ENCODE measurements at places on chromosomes 3 and 15.

GRCh38 chr3:197761784-197762183 is 12.1 kb downstream of the FYTTD1 start:
- no peak for DNase-seq

DNA sequence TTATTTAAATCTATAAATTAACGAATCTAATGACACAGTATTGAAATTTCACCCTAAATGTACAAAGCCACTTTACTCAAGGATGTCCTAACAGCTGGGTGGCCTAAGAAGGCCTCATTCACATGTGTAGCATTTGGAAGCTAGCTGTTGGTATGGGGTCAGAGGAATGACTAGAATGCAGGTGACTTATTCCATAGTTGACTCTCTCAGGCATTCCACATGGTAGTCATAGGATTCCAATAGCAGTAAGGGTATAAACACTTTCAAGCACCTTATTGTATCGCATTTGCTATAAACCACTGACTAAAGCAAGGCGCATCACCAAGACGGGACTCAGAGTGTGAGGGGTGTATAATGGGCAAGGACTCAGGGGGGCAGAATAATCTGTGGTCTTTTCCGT is 294.8 kb upstream of the EPHA3 start:
- no peak for DNase-seq

GRCh38 chr15:82045179-82045891 is 483 bp downstream of the MEX3B start:
- no peak for DNase-seq

DNA sequence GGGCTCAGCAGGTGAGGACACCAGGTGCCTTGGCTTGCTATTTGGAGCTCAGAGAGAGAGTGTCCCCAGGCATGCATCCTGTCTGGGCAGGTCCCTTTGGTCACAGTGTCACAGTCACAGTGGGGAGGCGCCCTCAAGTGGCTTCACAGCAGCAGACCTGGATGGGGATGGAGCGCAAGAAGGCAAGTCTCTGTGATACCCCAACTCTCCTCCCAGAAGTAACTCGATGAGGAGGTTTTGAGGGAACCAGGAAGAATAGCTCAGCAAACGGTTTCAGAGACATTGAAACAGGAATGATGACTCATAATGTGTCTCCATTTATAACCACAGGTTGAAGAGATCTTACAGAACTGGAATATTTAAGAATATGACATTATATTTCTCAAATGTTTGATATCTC is 66.5 kb upstream of the SH3GL3 start:
- DNase-seq = no peak

GRCh38 chr15:99704444-99704838 is 28.8 kb downstream of the LYSMD4 start:
- DNase-seq = peak; percentile 84

GRCh38 chr3:53809764-53810400 is 36.3 kb downstream of the CHDH start:
- DNase-seq = no peak

- no peak for DNase-seq
These were observed 144.3 kb downstream of the FBN1 start for GRCh38 chr15:48501208-48501607.

- no peak for DNase-seq
These were observed 341.7 kb downstream of the CLSTN2 start for GRCh38 chr3:140276703-140277102.

DNA sequence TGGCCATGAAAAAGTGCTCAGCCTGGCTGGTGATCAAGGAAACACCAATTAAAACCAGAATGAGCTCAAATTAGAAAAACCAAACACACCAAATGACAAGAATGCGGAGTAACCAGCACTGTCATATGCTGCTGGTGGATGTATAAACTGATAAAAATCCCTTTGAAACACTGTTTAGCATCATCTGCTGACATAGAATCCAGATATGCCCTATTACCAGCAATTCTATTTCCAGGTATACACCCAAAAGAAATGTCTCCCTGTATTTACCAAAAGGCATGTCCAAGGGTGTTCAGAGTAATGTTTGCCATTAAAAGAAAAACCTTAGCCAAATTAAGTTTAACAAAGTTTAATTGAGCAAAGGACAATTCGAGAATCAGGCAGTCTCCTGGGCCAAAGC is 138.6 kb downstream of the FMN1 start:
- no peak for DNase-seq

- no peak for DNase-seq
These were observed 116.7 kb upstream of the ETV5 start for GRCh38 chr3:186225603-186226002.

DNA sequence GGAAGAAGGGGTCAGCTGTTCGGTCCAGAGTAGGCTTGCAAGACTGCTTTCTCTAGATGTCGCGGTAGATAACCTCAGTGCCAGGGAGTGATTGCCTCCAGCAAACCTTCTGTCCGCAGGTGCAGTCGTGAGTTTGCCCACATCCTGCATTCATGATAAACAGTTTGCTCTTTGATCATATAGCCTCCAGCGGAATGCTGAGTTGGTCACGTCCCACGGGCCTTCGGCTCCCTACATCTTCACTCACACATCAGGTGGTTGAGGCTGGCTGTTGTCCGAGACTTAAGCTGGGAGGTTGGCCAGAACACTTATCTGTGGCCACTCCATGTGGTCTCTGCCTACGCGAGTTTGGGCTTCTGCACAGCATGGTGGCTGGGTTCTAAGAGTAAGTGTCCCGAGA is 62.1 kb upstream of the NR2C2 start:
- no peak for DNase-seq

DNA sequence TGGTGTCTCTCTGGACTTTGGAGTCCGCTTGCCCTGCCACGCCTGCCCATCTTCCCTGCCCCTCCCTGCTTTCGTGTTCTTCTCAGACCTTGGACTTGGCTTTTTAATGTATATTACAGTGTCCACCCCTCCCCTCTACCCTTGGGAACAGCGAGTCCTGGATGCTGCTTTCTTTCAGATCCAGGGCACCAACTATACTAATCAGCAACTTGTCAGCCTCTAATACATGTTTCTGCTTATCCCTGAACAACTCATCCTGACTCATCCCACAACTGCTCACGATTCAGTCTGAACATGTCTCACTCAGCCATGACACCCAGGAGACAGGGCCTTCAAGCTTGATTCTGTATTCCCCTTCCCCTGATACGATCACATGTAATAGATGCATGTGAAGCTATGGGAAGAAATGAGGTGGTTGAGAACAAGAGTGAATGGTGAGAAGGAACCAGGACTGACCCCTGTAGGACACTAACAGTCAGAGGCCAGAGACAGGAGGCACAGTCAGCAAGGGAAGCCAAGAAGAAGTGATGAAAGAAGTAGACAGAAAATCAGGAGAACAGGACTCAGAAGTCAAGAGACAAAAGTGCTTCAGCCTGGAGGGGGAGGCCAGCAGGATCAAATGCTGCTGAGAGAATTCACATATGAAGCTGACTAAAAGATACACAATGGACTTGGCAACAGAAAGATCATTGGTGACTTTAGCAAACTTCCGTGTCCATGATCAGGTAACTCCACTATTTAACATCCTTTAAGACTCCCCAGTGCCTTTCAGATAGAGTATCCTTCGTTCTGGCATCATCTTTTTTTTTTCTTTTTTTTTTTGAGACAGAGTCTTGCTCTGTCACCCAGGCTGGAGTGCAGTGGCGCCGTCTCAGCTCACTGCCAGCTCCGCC is 35.4 kb downstream of the BCL2L10 start:
- no peak for DNase-seq

GRCh38 chr3:46926871-46927717 is 49.5 kb downstream of the CCDC12 start:
- DNase-seq = no peak

DNA sequence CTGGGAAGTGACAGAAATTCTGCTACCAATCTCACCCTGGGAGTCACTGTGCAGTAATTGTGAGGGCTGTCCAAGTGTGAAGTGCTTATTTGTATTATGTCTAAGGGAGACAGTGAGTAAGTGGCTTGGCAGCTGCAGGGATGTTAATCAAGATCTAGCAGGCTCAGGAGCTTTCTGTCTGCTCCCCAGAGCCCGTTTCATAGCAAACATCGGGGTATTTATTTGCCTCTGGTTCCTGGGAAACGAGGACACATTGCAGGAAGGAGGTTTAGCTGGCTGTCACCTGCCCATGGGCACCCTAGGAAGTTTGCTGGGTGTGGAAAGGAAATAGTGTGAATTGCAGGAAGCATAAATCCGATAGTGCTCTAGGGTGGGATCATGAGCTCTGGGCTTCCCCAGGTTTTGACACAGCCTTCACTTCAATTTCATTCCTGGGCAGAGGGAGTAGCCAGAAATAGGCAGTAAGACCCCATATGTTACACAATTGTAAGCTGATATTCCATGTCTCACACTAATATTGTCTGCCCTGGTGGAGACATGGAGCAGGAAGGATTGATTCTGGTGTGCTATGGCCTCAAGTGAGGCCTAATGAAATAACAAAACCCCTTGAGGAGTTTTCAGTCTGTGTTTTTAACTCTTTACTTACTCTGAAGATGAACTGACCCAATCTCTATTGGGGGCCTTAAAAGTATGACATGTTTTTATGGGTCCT is 74.1 kb upstream of the MITF start:
- DNase-seq = no peak

Data from AG04450 (cell line).